ENCODE measurements at places on chromosomes 13 and 19.

DNA sequence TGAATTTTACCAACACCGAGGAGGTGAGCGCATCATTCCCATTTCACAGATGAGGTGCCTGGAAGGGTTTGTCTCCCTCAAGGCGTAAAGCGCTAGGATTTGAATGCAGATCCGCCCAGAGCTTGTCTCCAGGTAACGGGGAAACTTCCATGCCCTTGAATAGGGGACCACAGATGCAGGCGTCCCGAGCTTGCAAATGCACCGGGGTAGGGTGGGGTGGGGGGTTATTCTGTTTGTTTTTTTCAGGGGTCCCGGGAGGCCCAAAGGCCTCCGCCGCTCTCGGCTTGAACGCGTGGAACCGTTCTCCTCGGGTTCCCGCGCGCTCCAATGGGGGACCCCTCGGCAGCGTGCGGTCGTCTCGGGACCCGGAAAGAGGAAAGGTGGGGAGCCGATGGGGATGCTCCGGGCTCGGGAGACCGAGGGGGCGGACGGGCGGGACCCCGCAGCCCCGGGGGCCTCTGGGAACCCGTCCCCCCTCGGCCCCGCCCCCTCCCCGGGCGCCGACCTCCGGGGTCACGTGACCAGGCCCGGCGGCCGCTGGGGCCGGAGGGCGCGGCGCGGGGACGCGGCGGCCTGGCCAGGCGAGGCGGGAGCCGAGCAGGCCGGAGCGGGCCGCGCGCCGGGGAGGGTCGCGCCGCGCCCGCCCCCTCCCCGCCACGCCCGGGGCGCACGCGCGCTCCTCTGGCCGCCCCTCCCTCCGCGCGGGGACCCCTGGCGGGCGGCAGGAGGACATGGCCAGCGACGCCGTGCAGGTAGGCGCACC lies at the start of gene PKN1:
Gene PKN1 (plus strand): TSS at position 516 of the 763 bp plus-strand sequence. CDS start 216 bp downstream, at position 732.
- DNase-seq, result peak; percentile 54

DNA sequence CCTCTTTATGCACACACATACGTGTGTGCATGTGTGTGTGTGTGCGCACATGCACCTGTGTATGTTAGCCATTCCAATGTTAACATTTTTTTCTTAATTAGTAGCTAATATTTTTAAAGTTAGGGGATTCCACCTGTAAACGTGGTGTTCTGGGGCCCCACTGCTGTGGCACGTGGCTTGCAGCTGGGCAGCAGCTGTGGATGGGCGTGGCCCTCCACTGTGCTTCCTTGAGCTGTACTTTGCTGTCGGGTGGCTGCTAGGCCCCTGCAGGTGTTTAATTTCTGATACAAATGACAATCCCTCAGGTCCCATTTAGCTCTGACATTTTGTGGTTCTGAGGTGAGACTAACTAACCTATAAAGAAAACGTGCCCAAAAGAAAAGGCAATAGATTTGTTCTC lies 58.9 kb upstream of the GJB6 start:
- DNase-seq, result no peak

DNA sequence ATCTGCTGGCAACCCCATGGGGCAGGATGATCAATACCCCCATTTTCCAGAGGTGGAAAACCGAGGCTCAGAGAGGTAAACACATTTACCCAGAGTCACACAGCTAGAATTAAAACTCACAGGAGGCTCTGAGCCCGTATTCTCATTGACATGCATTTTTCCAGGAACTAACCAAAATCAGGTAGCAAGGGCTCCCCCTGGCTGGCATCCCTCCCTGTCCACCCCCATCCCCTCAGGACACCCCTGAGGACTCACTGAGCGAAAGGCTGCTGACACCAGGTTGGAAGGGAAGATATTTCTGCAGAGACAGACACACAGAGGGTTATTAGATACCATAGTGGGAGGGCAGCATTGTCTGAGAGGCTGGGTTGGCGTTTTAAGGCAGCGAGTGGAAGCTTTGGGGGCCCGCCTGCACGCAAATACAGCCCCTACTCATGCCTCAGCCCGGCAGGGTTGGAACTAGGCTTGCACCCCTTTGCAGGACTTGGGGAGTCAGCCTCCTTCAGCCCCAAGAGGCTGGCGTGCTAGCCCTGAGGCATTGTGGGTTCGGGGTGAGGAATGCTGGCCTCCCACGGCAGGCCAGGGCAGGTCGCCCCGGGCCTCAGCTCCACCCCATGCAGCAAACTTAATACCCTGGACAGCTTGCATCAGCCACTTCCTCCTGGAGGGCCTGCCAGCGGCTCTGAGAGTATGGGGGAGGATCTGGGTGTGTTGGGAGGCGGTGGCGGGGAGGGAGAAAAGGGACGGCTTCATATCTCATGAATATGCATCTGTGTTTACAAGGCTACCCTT lies 3.9 kb downstream of the SLC1A5 start:
- DNase-seq, result peak; percentile 64

DNA sequence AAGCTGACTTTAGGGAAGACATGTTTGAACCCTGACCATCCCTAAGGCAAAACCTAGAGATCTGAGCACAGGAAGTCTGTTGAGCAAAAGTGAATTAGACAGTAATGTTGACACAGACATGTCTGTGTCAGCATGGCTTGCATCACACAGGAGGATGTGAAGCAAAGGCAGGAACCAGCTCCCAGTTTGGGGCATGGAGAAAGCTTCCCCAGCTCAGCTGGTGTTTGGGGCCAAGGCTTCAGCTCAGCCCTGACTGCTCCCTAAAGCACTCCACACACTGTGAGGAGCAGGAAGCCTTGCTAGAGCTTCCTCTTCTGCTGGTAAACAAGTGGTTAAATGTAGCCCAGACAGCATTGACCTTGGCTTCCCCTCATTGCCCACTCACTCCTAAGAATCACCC lies 153.8 kb upstream of the UBL3 start:
- DNase-seq, result no peak

GRCh38 chr13:111521030-111521429 lies 200.6 kb downstream of the TEX29 start:
- no peak for DNase-seq

DNA sequence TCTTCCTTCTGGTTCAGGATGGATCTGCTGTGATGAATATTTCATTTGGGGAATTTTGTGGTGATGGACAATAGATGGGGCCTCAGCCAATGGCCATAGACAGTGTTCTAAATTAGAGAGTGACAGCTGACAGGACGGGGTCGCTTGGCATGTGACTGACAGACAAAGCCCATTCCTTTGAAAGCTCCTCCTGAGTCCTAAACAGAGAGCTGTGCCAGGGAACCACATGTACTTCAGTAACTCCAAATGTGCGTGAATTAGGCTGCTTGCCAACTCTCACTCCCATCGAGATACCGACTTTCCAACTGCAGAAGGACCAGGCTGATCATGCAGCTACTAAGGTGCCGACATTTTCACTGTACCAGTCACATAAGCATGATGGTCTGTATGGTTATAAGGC lies 187.7 kb downstream of the SHISA2 start:
- no peak for DNase-seq

GRCh38 chr13:41426047-41426446 lies 31.3 kb upstream of the RGCC start:
- peak; percentile 19 for DNase-seq

DNA sequence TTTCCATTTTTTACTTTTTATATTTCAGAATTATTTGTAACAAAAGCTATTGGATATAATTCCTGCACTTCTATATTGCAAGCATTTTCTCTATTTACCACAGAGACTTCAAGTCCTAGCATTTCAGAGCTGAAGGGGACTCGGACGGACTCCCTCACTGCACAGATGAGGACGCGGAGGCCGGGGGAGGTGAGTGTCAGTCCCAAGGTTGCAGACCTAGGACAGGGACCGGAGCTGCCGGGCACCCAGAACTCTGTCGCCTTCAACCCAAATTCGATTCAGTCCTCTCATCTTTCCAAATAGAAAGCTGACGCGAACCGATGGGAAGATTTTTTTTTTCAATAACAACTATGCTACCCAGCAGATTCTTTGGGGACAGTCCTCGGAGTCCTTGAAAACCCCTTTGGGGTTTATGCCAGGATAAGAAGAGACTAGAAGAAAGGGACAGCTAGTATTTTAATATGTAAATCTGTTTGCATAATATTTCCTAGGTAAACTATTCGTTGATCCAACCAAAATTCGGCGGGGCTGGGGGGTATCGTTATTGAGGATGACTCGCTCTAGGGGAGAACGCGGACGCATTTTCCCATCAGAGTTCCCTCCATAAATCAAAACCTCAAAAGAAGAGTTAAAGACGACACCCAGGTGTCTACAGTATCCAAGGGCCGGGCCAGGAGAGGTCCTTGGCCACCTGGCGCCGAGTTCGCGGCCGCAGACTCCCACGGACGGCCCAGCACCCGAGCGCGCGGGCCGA lies 803 bp downstream of the FLT3 start:
- no peak for DNase-seq

- no peak for DNase-seq
These were observed 163.8 kb upstream of the SOX1 start for GRCh38 chr13:111903143-111903542.

DNA sequence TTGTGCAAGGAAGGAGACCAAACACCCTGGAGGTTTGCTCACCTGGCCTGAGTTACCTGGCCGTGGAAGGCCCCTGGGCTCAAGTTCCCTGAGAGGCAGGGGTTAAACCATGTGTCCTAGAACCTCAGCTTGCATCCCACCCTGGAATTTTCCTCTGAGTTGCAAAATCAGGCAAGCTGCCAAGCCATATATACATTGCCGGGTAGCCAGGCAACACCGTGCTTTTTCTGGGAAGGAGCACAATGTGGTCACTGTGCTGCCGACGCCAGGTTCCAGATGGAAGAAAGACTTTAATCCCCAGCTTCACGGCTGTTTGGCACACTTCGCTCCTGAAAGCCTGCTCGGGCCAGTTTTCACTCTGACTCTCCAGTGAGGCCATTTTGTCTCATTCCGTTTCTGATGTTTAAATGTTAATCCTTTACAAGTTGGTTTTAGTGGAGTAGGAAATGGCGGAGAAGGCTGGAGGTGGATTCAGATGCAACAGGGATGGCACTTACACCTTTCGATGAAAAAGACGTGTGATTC lies 60.1 kb upstream of the PEG3 start:
- no peak for DNase-seq

DNA sequence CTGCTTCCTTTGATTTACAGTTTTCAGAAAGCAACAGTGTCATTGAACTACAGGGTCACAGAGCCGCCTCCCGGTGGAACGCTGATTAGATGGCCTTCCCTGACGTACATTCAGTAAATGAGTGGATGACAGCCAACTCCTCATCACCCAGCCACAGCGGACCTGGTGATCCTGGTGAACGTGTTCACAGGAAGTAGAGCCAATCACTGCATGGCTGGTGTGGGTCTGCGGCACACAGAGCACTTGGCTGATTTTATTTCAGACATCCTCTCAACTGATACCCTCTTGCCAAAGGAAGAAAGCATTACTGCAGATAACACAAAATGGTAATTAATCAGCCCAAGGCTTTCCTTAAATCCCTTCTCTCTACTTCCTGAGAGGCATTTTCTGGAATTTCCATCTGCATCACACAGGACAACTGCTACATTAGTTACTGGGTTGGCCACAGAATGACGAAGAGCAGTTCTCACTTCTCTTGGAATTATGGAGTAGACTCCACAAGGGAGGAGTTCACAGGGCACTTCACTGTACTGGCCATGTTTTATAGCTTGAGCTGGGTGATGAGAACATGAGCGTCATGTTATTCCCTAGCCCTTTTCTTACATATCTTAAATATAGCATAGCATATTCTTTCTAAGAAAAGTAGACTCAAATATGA lies 84.0 kb upstream of the SLC7A1 start:
- no peak for DNase-seq

DNA sequence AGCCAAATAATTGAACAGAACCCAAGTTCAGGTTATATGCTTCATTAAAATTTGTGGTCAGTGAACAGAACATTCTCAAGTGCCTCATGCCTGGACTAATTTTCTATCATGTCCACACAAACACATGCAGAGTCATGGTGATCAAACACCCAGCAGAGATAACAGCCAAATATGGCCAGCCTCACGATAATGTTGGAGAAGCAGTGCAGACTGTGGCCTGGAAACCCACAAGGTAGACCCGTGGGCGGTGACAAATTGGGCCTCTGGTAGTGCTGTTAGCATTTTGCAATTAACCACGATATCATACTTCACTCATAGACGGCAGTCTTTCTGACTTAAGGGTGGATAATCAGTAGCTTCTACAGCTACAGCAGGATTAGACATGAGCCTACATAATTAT lies 35.0 kb upstream of the VWA8 start:
- no peak for DNase-seq

DNA sequence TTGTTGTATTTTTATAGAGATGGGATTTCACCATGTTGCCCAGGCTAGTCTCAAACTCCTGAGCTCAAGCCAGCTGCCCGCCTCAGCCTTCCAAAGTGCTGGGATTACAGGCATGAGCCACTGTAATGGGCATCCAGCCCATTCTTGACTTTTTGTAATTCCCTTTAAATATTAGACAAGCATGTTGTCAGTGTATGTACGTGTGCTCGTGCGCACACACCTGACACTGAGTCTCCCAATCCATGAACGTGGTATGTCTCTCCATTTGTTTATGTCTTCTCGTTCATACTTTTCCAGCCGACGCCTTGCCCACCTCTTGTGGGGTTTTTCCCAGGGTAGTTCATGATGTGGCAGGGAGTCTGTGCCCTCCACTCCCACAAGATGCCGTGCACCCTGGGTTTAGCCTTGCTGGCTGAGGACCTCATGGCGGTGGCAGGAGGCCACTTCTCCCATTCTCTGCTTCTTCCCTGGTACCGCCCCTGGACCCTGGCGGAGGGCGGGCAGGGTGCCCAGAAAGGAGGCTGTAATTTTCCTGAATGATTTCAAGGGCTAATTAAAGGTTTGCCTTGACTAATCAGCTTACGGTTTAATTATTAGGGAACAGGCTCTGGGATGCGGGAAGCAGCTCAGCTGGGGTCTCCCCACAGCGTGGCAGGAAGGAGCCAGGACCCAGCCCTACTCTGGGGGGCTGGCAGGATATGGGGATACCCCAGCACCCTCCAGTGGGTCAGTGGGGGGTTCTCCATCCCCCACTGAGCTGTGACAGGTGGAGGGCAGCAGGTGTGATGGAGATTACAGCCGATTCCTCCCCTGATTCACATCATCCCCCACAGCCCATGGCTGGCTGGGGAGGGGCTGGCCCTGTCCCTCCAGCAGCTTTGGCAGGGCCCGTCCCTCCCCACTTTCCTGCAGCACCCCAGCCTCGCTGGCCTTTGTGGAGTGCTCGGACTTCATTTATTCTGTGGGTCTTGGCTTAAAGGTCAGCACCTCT lies 12.9 kb downstream of the PAK4 start:
- DNase-seq, result no peak

- peak; percentile 17 for DNase-seq
These were observed 105.4 kb downstream of the URI1 start for GRCh38 chr19:30047432-30047831.

GRCh38 chr19:4582980-4583842 lies 23.7 kb upstream of the SEMA6B start:
- no peak for DNase-seq

- peak; percentile 81 for DNase-seq
These were observed at the start of gene HCST for GRCh38 chr19:35901854-35902661. TSS of gene HCST (plus strand) at chr19:35902529. CDS start at chr19:35902594, 65 bp downstream.

DNA sequence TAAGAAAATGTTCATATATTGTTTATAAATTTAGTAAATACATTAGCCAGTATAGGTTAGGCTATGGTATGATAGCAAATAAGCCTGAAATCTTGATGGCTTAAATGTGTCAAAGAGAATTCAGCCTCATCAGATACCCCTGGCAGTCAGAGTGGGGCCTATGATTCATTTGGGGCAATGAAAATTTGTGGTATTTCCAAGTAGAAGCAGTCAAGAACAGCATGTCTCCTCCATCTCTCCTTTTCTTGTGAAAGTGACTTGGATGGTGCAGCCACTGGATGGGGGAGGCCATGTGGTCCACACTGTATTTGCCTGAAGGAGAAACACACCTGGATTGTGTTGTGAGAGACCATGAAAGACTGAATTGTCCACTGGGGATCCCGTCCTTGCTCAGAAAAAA lies 82.7 kb downstream of the DLEU7 start:
- DNase-seq, result no peak

- no peak for DNase-seq
These were observed 131.5 kb upstream of the MCF2L start for GRCh38 chr13:112837371-112838037.
